NCI-H1930 (cell line): ENCODE measurements at places on chromosomes 7 and 10.

GRCh38 chr7:3592401-3593134 lies 291.5 kb downstream of the SDK1 start:
- peak; percentile 82 for DNase-seq

GRCh38 chr10:121873236-121873635 lies 54.6 kb downstream of the ATE1 start:
- no peak for DNase-seq

GRCh38 chr10:7955446-7955845 lies 99.0 kb upstream of the GATA3 start:
- DNase-seq, result no peak

DNA sequence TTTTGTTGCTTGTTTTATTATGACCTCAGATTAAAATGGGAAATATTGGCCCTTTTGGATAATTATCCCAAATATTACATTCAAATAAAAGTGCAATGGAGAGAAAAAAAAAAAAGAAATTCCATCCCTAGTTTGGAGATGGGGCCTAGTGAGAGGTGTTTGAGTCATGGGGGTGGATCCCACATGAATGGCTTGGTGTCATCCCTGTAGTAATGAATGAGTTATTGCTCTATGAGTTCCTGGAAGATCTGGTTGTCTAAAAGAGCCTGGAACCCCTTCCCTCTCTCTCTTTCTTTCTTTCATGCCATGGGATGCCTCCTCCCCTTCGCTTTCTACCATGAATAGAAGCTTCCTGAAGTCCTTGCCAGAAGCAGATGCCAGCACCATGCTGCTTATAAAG lies 44.3 kb downstream of the MSRB2 start:
- no peak for DNase-seq

- DNase-seq, result no peak
Measured at GRCh38 chr10:45373003-45373575, 927 bp upstream of the ALOX5 start.

- DNase-seq, result no peak
Measured at GRCh38 chr10:13651969-13652720, 65.4 kb downstream of the PRPF18 start.

GRCh38 chr7:11833431-11833830 lies 1.4 kb upstream of the THSD7A start:
- DNase-seq, result peak; percentile 12

DNA sequence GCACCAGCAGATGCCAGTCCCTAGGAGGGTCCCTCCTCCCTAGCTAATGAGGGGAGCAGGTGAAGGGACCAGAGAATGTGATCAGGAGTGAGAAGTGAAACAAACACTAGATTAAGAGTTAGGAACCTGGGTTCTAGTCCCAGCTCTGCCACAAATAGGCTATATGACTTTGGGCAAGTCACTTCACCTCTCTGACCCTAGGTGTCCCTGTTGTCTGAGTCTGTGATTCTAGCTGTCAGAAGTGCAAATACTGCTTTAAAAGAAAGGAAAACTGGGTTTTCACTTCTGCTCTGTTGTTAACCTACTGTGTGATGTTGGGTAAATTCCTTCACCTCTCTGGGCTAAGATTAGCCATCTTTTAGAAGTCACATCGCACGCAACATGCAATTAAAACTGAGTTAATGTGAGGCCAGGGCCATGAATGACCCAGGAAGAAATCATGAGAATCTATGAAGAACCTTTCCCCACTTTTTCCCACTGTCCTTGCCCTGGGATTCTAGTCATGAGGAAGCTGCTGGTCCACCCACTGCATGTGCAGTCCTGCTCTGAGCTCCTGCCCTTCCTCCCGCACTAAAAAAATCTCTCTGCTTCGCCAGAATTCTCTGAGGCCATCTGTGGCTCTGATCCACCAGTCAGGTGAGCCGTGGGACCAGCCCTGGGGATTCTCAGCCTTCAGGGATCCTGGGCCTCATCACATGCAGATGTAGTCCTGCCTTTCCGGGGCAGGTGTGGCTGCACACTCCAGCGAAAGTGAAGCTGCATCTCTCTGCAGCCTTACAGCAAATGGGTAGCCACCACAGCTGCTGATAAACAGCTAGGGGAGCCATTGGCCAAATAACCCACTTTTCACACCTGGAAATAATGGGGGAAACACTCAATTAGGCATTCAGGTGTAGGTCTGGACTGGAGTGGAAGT lies 181.7 kb downstream of the PLXNA4 start:
- DNase-seq, result no peak

DNA sequence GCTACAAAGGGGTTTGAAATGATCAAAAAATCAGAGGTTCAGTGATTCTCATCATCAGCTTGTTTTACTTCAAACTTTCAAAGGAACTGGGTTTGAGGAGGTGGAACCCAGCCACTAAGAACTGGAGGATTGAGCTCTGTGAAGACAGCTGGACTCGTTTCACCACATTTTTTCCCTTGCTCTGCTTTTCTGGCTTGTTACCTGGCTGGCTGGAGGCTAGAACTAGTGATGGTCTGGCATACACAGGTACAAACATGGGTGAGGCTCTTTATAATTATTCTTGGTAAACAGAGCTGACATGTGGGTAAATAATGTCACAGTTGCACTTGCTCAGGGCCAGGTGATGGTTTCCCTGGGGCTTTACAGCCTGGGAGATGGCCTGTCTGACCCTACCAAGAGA lies 352.5 kb downstream of the FGFR2 start:
- DNase-seq, result no peak

DNA sequence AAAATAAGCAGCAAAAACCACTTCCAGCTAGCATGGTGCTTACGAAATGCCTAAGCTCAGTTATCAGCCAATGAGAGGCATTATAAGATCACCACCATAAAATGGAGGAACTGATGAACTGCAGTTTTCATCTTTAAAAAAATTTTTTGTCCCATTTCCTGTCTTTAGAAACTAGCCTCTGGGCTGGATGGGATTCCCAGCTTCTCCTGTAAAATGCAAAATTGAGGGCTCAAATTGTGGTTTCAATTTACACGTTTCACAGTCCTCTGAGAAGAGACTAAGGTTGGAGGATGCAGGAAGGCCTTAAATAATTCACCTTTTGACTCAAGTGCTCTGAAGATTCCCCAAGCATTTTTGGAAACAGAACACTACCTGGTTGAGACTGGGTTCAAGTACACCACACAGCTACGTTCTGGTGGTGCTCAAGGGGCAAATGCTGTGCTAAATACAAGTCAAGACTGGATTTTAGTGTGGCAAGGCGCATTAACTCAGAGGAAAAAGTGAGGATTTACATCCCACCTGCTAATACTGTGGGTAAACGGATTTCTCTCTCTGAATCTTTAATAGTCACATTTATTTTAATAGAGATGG lies 951 bp downstream of the ZNF25 start:
- DNase-seq, result no peak

- no peak for DNase-seq
Measured at GRCh38 chr10:71467161-71467560, 70.4 kb downstream of the CDH23 start.

- no peak for DNase-seq
Measured at GRCh38 chr7:138892006-138892630, 89.1 kb downstream of the KIAA1549 start.

DNA sequence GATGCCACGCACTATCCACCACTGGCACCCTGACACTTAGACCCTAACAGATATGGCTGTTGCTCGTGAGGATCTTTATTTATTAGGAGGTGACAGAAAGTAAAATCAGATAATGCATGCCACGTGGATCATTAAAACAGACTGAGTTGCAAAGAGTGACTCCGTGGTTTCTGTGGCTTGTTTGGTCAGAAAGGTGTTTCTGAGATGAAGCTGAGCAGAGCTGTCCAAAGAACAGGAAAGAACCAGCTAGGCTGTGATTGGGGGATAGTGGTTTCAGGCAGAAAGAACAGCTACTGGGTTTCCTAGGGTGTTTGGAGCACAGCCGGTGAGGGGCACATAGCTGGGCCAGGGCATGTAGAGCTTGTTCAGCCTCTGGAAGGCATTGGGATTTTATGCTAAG lies 34.4 kb downstream of the CSGALNACT2 start:
- no peak for DNase-seq

GRCh38 chr7:105989686-105990085 lies 26.6 kb downstream of the CDHR3 start:
- DNase-seq, result no peak

- DNase-seq, result no peak
Measured at GRCh38 chr7:51269911-51270310, 46.7 kb downstream of the COBL start.

DNA sequence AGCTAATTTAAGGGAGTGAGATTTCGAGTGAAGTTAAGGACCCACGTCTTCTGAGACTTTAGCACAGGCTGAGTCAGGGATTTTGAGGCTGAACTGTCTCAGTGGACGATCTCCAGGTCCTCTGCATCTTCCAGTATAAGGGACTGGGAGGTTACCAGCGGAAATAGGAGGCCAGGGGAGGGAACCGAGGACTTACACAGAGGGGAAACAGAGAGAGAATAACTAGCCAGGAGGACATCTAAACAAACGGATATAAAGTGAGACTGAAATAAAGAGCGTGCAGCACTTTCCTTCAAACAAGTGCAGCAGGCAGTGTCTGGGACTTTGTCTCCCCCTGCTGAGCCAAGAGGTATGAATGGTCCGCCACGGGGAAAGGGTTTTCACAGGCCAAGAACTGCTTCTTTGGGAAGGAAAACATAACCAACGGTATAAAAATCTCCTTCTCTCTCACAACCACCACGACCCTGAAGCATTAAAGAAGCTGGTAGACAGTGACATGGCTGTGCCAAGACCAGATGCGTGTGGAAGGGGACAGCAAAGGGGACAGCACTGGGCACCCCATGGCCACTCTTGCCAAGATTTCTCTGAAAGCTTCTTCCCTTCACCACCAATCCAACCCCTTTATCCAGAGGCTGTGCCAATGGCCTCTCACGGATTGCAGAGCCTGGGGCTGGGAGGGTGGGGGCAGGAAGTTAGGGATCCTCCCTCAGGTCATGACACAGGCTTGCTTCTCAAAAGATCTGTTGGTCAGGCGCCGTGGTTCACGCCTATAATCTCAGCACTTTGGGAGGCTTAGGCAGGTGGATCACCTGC lies 72.0 kb downstream of the SLC37A3 start:
- DNase-seq, result peak; percentile 5

- no peak for DNase-seq
Measured at GRCh38 chr10:17821893-17822292, 12.7 kb downstream of the MRC1 start.

DNA sequence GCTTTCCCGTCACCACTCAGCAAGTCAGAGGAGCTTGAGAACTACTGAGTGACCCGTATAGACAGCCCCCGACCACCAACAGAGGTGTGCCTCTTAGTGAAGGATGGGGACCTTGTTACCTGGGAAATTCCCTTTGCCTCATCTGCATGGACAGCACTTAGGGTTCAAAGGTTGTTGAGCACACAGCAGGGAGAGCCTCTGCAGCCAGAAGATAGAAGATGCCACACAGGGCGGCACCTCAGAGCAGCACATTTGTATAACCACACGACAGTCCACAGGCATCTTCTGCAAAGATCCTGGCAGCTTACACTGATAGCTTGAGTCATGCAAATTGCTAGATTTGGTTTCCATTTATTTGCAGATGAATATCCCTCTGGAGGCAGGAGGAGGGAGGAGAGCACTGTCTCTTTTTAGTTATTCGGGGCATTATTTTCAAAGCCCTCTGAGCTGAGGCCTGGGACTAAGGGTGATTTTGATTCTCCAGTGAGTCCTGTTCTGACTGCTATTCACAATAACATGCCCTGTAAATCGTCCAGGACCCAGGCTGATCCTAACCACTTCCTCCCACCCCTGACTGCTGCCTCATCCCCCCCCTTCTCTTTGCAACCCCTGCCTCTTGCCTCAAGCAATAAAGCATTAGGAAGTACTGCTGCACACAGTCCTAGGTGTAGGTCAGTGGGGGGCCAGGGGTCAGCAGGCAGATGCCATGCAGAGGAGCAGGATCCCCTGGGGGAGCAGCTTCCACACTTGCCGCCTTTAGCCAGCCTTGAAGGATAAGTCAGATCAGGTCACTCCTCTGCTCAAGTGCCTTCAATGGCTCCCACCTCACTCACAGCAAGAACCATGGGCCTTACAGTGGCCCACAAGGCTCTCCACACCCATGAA lies 24.6 kb upstream of the INMT start:
- no peak for DNase-seq

GRCh38 chr10:35387768-35388167 lies 51.5 kb downstream of the CCNY start:
- no peak for DNase-seq

- no peak for DNase-seq
Measured at GRCh38 chr10:34768261-34768971, 46.7 kb downstream of the PARD3 start.

GRCh38 chr10:101330231-101330630 lies 23.7 kb upstream of the BTRC start:
- DNase-seq, result no peak

- no peak for DNase-seq
Measured at GRCh38 chr10:118666350-118666749, 70.9 kb upstream of the PRLHR start.

GRCh38 chr10:27620430-27621397 lies 116.6 kb downstream of the RAB18 start:
- no peak for DNase-seq
